Hair follicular keratinocyte (primary cell): ENCODE measurements at places on chromosomes 1 and 21. TPM values are rescaled to one million over a fixed set of nuclear protein-coding genes. Genes with fewer than 3 reads are reported as not detected.

VASH2 gene
- total RNA-seq, result 0.04 TPM in 1 of 2 replicates, not detected in the other

IER5 gene
- total RNA-seq, result 50.2 and 51.8 TPM in 2 replicates

SGIP1 gene
- 1.9 TPM in 1 of 2 replicates, not detected in the other for total RNA-seq

GBP6 gene
- total RNA-seq, result 0.61 and 1.3 TPM in 2 replicates

DNASE2B gene
- total RNA-seq, result not detected in 2 replicates
